Stimulated activated CD8-positive, alpha-beta memory T cell treated with anti-CD3 and anti-CD28 coated beads, Interleukin-2, amount 100 ng/mL, for 1 hour (primary cell): ENCODE measurements at places on chromosomes 5 and 9.

- DNase-seq, result no peak
Observed at GRCh38 chr5:73673161-73673591, 47.2 kb downstream of the ARHGEF28 start.

DNA sequence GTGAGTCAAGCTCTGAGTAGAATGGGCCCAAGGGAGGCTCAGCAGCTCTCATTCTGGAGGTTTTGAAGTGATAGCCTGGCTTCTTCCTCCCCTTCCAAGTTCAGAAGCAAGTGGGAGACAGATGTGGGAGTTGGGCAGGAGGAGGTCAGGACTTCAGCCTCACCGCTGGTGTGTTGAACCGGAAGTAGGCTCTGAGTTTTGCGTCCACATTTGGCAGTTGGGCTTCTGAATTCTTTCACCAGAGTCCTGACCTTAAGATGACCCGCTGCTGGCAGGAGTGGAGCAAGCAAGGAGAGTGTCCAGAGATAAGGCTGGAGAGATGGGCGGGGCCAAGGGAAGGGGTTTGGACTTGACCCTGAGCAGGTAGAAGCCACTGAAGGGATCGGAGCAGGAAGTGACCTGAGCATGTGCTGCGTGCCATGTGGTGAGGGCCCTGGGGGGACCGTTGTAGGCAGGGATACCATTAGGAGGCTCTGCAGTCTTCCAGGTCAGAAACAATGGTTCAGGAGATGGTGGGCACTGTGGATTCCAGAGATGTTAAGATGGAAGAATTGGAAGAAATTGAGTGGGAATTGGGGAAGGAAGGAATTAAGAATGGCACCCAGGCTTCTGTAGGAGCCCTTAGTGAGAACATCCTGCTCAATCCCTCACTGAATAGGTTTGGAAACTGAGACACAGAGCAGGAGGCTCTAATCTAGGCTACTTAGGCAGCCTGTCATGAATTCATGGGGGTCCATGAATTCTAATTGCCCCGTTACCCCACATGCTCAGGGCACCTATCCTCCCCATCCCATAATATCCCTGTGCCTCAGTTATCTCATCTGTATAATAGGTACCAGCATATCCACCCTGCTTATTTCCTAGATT, 25.9 kb downstream of the GALNT12 start:
- DNase-seq, result no peak

GRCh38 chr5:131758520-131758900, 38.3 kb downstream of the FNIP1 start:
- DNase-seq, result no peak

DNA sequence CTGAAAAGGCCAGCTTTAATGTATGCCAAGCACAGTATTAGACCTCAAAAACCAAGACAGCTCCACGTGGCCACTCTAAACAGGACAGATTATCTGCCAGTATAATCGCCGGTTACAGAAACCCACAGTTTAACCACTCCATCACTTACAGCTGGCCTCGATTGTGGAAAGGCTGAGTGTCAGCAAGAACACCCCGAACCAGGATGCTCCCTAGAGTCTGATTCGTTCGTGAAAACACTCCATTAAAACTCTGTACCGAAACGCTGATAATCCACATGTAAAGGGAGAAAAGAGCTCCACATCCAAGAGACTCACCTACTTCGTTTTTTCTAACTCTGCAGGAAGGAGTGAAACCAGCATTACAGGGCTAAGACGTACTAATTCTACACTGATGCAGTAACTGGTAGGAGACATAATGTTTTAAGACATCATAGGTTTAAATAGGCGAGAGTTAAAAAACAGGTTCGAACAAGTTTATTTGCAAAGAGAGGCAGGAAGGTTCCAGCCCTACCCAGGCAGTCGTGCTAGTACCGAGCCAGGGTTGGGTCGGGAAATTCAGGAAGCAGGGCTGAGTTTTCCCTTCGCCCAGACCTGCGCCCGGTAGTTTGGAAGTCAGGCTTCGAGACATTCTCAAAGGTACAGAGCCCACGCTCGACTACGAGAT, 949 bp downstream of the SERINC5 start:
- DNase-seq, result no peak

GRCh38 chr5:112710896-112711295, 26.8 kb upstream of the APC start:
- DNase-seq, result no peak

DNA sequence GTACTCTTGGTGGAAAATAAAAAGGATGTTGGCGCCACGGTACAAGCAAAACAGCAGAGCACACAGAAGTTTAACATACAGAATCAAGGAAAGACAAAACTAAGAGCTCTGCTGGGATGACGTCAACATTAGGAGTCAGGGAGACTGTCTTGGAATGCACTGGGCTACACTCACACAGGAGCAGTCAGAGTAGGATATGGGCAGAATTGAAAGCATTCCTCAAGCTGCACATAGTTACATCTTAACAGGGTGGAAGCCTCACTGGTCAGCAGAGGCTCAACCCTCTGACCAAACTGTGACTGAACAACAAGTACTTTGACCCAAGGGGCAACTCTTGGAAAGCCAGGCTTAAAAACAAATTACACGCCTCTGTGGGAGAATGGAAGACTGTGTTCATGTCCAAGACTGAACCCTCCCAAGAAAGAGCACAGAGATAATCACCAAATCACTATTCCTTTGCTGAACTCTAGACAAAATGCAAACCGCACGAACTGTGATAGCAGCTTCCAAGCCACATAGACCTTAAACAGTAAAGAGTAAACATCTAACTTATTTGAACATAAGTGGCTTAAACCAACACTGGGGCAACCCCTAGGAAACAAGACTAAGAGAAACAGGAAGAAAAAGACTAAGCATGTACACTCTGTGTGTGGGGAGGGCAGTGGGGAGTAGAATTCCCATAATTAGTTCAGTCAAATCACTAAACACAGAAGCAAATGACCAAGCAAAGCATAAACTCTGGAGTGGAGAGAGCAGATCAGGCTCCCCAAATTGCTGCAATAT, 772.7 kb downstream of the PRELID2 start:
- no peak for DNase-seq

DNA sequence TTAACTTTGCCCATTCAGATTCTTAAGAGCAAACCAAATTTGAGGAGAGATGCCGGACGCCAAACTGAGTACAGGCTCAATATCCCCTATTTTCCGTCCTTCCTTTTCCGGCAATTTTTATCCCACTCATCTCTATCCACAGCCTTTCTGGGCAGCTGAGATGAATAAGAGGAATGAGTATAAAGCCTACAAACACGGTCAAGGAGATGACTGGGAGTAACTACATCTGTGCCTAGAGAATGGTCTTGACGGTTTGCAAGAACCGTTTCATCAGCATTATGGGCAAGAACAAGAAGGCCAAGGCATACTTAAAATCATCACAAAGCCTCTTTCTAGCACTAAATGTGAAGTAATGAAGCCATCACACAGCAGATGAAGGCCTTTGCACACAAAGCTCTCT, 227.3 kb downstream of the DCP2 start:
- DNase-seq, result no peak

DNA sequence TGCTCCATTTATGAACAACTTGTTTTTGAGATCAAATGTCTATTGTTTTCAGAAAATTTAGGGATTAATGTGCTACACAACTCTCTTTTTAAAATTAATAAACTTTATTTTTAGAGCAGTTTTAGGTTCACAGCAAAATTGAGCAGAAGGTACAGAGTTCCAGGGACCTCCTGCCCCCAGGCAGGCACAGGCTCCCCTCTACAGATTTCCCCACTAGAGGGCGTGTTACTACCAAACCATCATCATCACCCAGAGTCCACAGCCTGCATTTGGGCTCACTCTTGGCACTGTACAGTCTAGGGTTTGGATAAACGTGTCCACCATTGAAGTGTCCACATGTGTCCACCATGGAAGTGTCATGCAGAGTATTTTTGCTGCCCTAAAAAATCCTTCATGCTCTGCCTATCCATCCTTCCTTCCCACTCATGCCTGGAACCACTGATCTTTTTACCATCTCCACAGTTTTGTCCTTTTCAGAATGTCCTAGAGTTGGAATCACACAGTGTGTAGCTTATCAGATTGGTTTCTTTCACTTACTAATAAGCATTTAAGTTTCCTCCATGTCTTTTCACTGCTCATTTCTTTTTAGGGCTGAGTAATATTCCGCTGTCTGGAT, 61.7 kb downstream of the MRPL36 start:
- no peak for DNase-seq

DNA sequence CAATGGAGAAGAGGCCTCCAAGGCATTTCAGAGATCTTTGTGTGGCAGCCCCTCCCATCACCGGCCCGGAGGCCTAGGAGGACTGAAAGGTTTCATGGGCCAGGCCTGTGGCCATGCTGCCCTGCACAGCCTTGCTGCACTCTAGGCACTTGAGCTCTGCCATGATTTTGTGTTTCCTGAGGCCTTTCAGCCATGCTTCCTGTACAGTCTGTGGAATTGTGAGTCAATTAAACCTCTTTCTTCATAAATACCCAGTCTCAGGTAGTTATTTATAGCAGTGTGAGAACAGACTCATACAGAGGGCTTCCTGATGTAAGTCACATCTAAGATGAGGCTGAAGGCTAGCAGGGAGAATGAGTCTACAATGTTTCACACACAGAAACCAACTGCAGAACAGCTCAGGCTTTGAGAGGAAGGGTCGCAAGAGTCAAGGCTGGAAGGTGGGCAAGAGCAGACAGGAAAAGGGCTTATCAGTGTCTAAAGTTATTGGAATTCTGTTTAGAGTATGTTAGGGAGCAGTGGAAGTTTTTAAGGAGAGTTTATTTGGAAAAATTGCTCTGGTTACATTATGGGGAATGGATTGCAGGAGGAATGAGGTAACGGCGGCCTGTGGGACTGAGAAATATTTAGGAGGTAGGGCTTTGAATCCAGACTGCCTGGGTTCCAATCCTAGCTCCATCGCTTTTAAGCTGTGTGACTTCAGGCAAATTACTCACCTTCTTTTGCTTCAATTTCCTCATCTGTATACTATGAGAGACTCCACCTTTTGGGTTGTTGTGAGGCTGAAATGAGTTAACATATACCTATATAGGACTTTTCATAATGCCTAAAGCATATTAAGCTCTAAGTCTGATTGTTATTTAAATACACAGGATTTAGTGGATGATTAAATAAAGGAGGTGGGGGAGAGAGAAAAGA, 291.2 kb downstream of the CWC27 start:
- DNase-seq, result no peak

- no peak for DNase-seq
Observed at GRCh38 chr5:154189256-154189818, 1.2 kb upstream of the GALNT10 start.

DNA sequence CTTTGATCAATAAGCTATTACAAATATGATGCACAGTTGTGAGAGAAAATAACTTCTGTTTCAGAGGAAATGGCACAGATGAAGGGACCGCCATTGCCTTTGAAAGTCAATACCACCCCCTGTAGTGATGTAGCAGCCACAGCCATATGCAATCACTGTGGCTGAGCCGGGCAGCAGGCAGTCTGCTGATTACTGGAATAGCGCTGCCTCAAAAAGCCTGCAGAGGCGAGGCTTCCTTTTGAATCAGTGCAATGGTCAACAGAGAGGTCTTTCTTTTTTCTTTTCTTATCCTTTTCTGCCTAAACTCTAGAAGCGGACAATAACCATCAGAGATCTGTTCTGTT, 265.1 kb upstream of the TAS2R1 start:
- no peak for DNase-seq

GRCh38 chr9:96437454-96437853, 12.5 kb upstream of the HABP4 start:
- DNase-seq, result no peak

GRCh38 chr5:159593518-159594073, 263.3 kb upstream of the IL12B start:
- no peak for DNase-seq
